ENCODE measurements at places on chromosomes 3 and 15.

GRCh38 chr3:158165730-158166129 is 55.8 kb downstream of the RSRC1 start:
- DNase-seq: no peak

DNA sequence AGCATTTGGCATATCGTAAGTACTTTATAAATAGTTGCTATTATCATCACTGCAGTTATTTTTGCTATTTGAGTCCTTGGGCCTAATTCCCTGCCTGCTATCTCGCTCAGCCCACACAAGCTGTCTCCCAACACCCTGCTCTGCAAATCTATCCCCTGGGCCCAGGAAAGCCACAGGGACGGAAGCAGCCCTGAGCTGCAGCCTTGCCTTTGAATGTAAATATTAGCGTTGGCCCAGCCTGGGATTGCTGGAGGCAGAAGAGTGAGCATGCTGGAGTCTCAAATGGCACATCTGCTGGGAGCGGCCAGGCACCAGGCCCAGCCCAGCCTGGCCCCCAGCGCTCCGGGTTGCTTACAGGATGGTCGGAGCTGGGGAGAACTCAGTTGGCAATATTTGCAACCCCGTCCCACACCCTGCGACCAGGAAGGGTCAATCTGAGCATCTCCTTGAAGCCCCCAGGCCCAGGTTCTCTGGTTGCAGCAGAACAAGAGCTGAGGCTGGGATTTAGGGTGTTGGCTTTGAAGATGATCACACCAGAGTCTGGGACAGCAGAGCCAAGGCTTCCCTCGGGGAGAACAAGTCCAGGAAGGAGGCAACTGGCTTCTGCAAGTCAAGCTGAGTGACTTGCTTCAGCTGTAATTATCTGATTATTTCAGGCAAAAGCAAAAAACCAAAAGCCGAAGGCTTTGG is 529.6 kb downstream of the SHQ1 start:
- DNase-seq: no peak

- DNase-seq: no peak
Measured at GRCh38 chr3:95327478-95327877, 1264.6 kb downstream of the NSUN3 start.

GRCh38 chr15:73108676-73109075 is 56.4 kb downstream of the NEO1 start:
- no peak for DNase-seq

DNA sequence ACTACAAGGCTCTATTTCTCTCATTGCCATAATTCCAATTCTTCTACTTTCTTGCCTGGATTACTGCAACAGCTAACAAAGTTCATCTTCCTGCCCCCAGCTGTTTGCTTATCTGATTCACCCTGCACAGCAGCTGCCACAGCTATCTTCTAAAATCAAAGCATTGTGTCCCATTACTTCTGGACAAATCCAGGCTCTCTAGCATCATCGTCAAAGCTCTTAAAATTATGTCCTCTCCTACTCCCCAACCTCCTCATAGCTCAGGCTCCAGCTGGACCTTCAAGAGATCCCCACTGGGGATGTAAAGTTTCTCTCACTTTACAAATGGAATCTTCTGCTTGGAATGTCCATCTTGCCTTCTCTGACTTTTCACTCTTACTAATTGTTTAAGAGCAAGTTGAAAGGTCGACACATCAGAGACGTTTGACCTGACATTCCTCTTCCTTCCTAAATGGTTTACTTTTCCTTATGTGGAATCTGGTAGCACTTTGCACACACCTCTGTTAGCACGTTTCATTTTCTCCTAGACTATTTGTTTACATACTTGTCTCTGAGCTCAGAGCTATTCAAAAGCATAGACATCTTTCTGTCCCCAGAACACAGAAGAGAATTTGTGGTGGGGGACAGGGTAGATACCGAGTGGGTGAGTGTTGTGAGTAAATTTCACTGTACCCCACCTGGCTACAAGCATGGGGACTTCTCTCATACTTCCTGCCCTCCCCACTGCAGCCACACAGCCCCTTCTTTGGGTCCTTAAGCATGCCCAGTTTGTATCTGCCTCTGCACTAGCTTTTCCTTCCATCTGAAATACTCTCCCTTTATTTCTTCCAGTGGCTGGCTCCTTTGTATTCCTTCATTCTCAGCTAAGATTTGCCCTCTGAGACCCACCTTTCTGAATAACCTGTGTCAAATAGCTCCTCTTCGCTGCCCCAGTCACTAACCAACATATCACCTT is 77.9 kb downstream of the SERPINI1 start:
- DNase-seq: no peak

DNA sequence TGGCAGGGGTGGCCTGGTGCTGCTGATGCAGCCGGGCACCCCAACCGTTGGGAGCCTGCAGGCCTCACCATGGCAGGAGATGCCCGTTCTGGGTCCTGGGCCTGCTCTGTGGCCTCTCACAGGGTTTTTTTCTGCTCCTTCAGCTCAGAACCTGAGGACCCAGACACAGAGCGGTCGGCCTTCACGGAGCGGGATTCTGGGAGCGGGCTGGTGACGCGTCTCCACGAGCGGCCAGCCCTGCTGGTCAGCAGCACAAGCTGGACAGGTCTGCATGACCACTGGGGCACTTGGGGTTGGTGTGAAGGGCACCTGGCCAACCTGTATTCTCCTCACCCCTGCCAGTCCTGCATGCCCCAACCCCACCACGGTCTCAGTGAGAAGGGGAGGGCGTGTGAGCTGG is 10.3 kb downstream of the ALG1L2 start:
- no peak for DNase-seq

DNA sequence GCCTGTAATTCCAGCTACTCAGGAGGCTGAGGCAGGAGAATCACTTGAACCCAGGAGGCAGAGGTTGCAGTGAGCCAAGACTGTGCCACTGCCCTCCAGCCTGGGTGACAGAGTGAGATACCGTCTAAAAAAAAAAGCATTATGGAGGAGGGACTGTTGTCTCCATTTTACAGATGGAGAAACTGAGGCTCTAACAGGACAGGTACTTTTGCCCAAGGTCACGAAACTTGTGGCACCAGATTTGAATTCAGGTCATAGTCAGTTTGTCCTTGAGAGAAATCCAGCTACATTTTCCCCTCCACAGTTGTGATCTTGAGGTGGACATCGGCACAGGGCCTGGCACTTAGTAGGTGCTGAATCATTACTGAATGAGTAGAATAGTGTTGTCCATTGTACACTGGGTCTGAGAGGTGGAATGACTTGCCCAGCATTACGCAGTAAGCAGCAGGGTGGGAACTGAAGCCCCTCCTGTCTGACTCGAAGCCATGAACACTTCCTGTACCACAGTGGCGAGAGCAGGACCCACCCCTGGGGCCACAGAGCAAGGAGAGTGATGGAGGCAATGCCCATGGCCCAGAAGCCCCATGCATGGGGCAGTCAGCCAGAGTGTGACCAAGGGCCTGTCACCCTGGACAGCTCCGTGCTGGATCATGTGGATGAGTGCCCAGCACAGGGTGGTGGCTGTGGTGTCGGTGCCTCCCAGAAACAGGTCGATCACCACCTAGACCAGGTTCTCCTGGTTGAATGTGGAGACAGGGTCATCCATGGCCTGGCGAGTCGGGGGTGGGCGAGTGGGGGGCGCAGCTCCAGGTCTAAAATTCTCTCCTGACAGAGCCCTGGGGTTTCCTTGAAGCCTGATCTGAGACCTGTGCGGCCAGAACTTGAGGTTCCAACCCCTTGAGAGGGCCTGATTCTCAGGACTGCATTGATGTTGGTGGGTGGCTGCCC is 20.4 kb upstream of the PARL start:
- no peak for DNase-seq

- no peak for DNase-seq
Measured at GRCh38 chr15:77584201-77584600, 48.5 kb downstream of the LINGO1 start.

DNA sequence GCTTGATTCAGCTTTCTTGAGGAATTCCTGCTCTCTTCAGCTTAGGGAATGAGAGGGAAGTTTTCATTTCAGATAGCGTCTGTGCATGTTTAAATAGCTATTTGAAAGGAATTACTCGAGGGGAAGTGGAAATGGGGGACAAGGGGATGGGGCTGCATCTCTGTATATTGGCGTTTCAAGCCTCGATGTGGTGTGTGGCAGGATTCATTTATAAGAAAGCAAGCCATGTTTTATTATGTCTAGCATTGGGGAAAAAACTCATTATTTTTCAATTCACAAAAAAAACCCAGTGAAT is 1.0 kb downstream of the ATP2C1 start:
- DNase-seq: no peak

DNA sequence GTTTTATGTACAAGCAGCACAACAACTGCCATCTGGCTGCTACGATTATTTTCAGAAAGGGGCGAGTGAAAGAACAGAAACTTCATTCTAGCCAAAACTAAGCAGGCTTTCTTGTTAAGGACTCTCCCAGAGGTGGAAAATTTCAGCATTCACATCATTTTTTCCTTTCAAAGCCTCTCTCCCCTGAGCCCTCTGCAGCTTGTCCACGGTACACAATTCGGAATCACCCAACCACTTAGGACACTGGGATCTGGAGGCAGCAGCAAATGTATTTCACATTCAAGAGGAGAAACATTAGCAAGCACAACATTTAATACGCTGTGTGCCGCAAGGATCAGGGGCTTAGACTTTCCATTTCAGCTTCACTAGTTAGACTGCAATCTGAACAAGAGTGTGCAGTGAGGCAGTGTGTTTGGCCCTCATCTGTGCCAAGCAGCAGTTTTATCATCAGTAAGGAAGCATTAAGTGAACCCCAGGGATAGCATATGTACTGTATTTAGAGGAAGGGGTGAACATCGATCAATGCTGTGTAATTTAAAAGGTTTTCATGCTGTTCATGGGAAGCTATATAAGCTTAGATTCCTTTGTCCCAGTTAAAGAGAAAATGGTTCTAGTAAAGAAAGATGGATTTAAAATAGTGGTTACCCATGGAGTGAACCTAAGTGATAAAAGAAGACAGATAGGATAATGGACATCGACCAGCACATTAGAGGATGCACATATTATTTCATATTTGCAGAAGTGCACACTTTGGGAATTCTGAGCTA is 504.9 kb downstream of the TBL1XR1 start:
- no peak for DNase-seq
